ENCODE measurements at places on chromosomes 6 and 20.

DNA sequence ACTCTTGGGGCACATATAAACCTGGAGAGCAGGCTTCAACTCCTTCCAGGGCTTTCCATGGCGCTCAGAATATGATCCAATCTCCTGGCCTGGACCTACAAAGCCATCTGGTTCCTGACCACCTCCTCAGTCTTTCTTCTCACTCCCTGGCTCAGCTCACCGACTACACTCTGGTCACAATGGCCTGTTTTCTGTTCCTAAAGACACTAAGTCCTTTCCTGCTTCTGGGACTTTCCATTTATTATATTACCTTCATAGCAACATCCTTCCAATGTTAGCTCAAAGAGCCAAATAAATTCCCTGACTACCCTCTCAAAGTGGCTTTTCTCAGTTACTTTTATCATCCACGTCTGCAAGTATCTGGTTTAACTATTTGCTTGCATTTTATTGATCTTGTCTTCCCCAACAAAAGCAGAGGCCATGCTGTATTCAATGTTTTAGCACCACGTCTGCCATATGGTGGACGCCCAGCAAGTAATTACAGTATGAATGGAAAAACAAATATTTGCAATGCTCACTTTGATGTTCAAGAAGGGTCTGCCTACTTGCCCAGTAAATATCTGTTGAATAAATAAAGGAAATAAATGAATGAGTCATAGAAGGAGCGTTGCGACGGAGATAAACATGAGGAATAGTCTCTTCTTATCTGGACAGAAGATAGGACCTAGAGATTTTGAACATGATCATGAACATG, 328.4 kb downstream of the ESR1 start:
- H3K36me3 ChIP-seq = no peaks in the 10 kb centered on the region
- no peak overlapping the region for H3K4me3 ChIP-seq
- no peaks in the 10 kb centered on the region for H3K27me3 ChIP-seq

DNA sequence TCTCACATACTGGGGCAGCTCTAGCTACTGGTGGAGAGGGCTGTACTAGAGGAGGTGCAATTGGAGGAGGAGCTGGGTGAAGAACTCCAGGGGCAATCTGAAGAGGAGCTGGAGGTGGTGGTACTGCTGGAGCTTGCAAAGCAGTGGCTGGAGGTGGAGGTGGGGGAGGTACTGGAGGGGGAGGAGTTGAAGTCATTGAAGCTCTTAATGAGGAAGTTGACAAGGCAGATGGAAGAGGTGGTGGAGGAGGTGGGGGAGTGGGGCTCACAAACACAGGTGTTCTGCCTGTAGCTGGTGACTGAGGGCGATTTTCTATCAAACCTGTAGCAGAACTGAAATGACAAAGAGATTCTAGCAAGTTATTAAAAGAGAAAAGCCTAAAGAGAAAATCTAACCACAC, 77.6 kb downstream of the WASF1 start:
- no peak for DNase-seq
- H3K4me3 ChIP-seq = no peak overlapping the region
- no peak overlapping the region for H3K27ac ChIP-seq
- H3K27me3 ChIP-seq = no peaks in the 10 kb centered on the region
- H3K36me3 ChIP-seq = no peaks in the 10 kb centered on the region
- H3K4me1 ChIP-seq = peaks cover 10% of the 10 kb centered on the region

DNA sequence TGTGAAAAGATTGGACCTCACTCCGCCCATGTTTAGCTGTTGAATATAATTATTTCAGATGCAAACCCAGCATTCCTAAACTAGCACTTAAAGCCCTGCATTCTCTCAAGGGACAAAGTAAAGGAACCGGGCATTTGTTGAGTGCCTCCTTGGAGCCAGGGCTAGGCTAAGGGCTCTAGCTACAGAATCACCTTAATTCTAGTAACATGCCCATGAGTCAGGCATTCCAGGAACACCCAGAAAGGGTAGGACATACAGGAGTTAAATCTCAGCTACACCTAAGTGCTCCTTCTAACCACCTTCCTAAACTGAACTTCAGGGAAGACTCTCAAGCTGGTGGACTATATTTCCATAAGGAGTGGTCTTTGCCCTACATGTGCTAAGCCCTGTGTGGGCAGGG, 89.4 kb downstream of the SLC24A3 start:
- H3K27ac ChIP-seq = no peak overlapping the region
- no peak for DNase-seq
- no peaks in the 10 kb centered on the region for H3K36me3 ChIP-seq
- H3K27me3 ChIP-seq = no peaks in the 10 kb centered on the region
- no peaks in the 10 kb centered on the region for H3K4me1 ChIP-seq

DNA sequence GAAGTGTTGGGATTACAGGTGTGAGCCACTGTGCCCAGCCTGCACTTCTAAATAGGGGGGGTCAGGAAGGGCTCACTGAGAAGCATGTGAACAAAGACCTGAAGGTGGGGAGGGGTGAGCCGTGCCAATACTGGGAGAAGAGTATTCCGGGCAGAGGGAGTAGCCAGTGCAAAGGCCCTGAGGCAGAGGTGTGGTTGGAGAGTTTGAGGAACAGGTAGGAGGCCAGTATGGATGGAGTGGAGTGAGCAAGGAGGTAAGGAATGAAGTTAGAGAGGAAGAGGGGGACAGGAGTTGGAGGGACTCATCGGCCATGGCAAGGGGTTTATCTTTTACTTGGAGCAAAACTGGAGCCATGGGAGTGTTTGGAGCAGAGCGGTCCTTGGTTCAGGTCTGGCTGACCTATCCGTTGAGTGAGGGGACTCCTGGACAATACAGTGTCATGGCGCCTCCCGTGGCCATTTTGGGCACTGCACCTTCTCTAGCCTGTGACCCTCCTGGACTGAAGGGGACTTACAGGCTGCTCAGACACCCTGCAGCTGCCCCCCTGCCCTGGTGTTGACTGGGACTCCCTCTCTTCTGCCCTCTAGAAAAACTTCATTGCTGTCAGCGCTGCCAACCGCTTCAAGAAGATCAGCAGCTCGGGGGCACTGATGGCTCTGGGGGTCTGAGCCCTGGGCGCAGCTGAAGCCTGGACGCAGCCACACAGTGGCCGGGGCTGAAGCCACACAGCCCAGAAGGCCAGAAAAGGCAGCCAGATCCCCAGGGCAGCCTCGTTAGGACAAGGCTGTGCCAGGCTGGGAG, 12.1 kb downstream of the FOXS1 start:
- H3K4me1 ChIP-seq = peaks cover 21% of the 10 kb centered on the region
- no peaks in the 10 kb centered on the region for H3K36me3 ChIP-seq
- DNase-seq = no peak
- H3K27ac ChIP-seq = no peak overlapping the region

- no peaks in the 10 kb centered on the region for H3K36me3 ChIP-seq
- no peaks in the 10 kb centered on the region for H3K27me3 ChIP-seq
- H3K4me1 ChIP-seq = no peaks in the 10 kb centered on the region
- no peak overlapping the region for H3K4me3 ChIP-seq
- no peak for DNase-seq
- no peak overlapping the region for H3K27ac ChIP-seq
These were observed 70.1 kb upstream of the TENT5A start for GRCh38 chr6:81822568-81822967.

DNA sequence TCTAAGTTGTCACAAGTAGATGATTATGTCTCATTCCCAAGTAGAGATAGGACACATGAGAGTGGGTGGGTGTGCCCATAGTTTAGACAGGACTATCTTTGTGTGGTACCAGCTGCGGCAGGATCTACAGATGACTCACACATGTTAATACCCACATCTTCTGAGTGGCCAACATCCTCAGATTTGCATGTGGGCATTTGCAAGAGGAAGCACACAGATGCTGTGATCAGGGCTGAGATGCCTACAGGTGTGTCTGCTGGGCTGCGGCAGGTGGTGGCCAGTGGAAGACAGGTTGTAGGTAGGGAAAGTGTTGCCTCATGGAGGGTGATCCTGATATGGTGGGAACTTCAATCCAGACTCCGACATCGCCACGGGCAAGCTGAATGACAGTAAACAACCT, 50.8 kb downstream of the UTRN start:
- H3K36me3 ChIP-seq = no peaks in the 10 kb centered on the region
- no peak overlapping the region for H3K27ac ChIP-seq
- no peak overlapping the region for H3K4me3 ChIP-seq
- no peaks in the 10 kb centered on the region for H3K27me3 ChIP-seq
- no peak for DNase-seq
- H3K4me1 ChIP-seq = peaks cover 66% of the 10 kb centered on the region

GRCh38 chr20:62971950-62972844, 19.7 kb downstream of the SLC17A9 start:
- H3K27me3 ChIP-seq = peaks cover 16% of the 10 kb centered on the region
- peaks cover 12% of the 10 kb centered on the region for H3K4me1 ChIP-seq
- H3K27ac ChIP-seq = no peak overlapping the region
- no peaks in the 10 kb centered on the region for H3K36me3 ChIP-seq
- DNase-seq = no peak
- H3K4me3 ChIP-seq = peak overlapping the region; percentile 44

GRCh38 chr6:101931766-101932165, 538.3 kb downstream of the GRIK2 start:
- no peak overlapping the region for H3K27ac ChIP-seq
- DNase-seq = no peak
- H3K27me3 ChIP-seq = no peaks in the 10 kb centered on the region
- no peaks in the 10 kb centered on the region for H3K4me1 ChIP-seq

DNA sequence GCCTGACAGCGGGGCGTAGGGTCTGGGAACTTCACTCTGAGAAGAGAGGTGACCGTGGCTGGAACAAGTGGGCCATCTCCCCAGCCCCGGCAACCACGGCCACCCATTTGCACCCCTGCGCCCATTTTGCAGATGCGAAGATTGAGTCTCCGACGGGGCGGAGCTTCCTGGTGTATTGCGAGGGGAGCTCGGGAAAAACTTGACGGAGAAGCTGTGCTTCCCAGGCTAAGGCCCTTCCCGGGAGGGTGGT, 653 bp downstream of the ZNF335 start:
- DNase-seq = no peak
- peaks cover 30% of the 10 kb centered on the region for H3K4me1 ChIP-seq
- H3K4me3 ChIP-seq = peak overlapping the region; percentile 60

GRCh38 chr20:53899351-53900167, 170.8 kb downstream of the BCAS1 start:
- H3K36me3 ChIP-seq = no peaks in the 10 kb centered on the region
- H3K4me3 ChIP-seq = no peak overlapping the region
- H3K4me1 ChIP-seq = peaks cover 38% of the 10 kb centered on the region
- no peaks in the 10 kb centered on the region for H3K27me3 ChIP-seq
- H3K27ac ChIP-seq = peak overlapping the region; percentile 65

- peaks cover 46% of the 10 kb centered on the region for H3K4me1 ChIP-seq
- no peaks in the 10 kb centered on the region for H3K27me3 ChIP-seq
- H3K36me3 ChIP-seq = no peaks in the 10 kb centered on the region
- no peak for DNase-seq
These were observed 36.1 kb upstream of the THBS2 start for GRCh38 chr6:169289619-169290339.

DNA sequence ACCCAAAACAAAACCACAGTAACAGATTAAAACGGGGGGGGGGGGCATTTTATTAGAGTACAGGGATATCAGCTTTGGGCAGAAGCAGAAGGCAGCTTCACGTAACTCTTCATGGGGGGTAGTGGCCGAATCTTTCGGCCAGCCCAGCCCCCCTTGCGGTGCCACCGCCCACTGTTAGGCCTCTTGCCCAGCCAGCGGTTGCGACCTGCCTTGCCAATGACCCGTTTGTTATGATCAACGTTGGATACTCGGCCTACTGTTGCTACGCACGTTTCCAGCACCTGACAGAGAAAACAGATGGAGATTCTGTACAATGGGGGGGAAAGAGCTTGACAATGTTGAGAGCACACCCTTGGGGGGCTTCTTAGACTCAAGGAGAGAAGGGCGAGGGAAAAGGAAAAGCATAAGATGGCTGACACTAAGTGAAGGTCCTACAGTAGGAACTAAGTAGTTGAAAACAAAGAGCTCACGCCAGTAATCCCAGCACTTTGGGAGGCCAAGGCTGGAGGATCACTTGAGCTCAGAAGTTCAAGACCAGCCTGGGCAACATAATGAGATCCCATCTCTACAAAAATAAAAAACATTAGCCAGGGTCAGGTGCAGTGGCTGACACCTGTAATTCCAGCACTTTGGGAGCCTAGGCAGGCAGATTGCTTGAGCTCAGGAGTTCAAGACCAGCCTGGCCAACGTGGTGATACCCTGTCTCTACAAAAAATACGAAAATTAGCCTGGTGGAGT, 724 bp upstream of the CUL7 start:
- H3K4me1 ChIP-seq = peaks cover 47% of the 10 kb centered on the region
- H3K27me3 ChIP-seq = no peaks in the 10 kb centered on the region
- DNase-seq = no peak
- peak overlapping the region; percentile 88 for H3K27ac ChIP-seq
- H3K36me3 ChIP-seq = no peaks in the 10 kb centered on the region
- H3K4me3 ChIP-seq = peak overlapping the region; percentile 71

GRCh38 chr6:111812060-111813038, 60.9 kb downstream of the FYN start:
- H3K4me1 ChIP-seq = peaks cover 27% of the 10 kb centered on the region
- DNase-seq = no peak
- no peaks in the 10 kb centered on the region for H3K36me3 ChIP-seq
- H3K27me3 ChIP-seq = no peaks in the 10 kb centered on the region
- H3K27ac ChIP-seq = no peak overlapping the region

DNA sequence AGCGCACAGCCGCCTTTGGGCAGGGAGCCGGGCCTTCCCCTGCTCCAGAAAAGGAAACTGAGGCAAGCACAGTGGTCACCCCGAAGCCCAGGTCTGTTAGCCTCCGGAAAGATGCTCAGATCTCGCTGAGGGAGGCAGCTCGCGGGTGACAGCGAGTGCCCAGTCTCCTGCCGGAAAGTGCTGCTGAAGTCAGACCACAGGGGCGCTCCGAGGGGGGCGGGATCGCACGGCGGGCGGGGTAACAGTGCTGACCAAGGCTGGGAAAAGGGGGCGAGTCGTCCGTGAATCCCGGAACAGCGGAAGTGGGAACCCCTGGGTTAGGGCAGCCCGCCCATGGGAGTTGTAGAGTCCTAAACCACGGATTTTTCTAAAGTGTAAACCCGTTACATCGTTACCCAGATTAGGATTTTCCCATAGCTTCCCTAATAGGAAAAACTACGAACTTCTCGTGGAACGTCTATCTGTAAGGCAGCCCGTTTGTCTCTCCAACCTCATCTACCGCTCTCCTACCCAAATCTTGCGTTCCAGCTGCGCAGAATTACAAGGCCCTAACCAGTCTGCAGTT, 504 bp downstream of the VPS16 start:
- DNase-seq = peak; percentile 96
- peaks cover 35% of the 10 kb centered on the region for H3K4me1 ChIP-seq
- peak overlapping the region; percentile 93 for H3K27ac ChIP-seq
- H3K4me3 ChIP-seq = peak overlapping the region; percentile 88
- H3K36me3 ChIP-seq = no peaks in the 10 kb centered on the region

GRCh38 chr20:35616465-35617396, 1.1 kb downstream of the SPAG4 start:
- H3K36me3 ChIP-seq = no peaks in the 10 kb centered on the region
- peak overlapping the region; percentile 87 for H3K27ac ChIP-seq
- peaks cover 33% of the 10 kb centered on the region for H3K4me1 ChIP-seq
- H3K4me3 ChIP-seq = peak overlapping the region; percentile 57

- no peak for DNase-seq
- H3K4me3 ChIP-seq = no peak overlapping the region
- H3K27me3 ChIP-seq = no peaks in the 10 kb centered on the region
- no peaks in the 10 kb centered on the region for H3K36me3 ChIP-seq
These were observed 376.4 kb downstream of the HACE1 start for GRCh38 chr6:104483225-104483834.
